ENCODE measurements at places on chromosomes 1 and 21.

DNA sequence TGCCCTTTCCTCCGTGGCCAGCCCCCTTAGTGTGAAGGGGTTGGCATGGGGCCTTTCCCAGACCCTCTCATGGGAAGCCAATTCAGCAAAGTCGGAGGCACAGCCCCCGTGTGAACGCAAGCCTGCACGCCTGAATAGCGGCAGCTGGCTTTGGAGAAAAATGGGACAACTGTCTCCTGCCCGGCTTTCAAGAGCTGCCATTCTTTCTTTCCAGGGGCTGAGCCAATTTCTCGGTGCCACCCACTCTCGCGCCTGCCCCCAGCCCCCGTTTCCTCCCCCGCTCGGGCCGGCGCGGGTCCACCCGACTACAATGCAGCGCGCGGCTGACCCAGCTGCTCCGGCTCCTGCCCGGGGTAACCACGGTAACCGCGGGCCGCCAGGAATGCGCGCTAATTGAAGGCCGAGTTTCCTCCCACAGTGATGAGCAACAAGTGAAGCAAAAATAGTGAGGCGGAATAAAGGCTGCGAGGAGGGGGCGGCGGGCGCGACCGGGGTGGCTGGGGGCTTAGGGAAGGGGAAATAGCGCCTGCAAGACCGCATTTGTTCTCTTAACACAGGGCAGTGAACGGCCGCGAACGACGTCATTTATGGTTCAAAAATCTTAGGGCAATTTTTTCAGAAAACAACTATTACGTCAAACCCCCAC lies 27.8 kb downstream of the ILDR2 start:
- no peak for DNase-seq

GRCh38 chr1:22801347-22801746 lies 90.7 kb downstream of the EPHB2 start:
- DNase-seq: no peak

DNA sequence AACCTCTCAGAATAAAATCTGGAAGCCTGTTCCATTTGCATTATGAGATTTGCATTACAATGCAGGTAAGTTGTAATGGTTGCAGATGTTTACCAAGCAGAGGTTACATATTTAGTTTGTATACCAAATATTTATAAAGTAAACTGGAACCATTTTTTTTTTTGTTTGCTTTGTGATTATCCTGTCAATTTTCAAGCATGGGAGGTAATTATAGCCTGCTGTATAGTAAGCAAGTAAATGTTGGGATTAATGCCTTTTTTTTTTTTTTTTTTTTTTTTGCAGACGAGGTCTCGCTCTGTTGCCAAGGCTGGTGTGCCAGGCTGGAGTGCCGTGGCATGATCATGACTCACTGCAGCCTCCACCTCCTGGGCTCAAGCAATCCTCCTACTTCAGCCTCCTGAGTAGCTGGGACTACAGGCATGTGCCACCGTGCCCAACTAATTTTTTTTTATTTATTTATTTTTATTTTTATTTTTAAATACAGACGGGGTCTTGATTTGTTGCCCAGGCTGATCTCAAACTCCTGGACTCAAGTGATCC lies 21.0 kb downstream of the NFYC start:
- DNase-seq: no peak

DNA sequence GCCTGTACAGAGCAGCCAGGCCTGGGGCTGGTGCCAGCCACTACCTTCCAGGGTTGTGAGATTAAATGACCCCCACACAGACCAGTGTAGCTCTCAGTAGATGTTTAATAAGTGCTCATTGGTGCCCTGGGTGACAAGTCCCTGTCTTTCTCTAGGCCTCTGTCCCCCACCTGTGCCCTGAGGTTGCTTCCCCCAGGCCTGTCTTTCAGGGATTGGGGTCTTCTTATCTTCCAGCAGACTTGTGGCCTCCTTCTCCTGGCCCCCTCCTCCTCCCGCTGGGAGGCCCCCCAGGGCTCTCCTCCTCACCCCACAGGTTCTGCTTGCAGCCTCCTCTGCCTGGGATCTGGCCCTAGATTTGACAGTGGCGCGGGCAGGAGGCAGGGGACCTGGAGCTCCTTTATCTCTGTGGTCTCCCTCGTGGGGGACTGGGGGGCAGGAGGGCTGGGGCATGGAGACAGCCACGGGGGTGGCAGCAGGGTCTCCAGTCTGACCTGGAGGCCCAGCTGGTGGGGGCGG lies 40.3 kb downstream of the EPHA2 start:
- no peak for DNase-seq

GRCh38 chr1:107525961-107526360 lies 385.1 kb downstream of the NTNG1 start:
- no peak for DNase-seq

DNA sequence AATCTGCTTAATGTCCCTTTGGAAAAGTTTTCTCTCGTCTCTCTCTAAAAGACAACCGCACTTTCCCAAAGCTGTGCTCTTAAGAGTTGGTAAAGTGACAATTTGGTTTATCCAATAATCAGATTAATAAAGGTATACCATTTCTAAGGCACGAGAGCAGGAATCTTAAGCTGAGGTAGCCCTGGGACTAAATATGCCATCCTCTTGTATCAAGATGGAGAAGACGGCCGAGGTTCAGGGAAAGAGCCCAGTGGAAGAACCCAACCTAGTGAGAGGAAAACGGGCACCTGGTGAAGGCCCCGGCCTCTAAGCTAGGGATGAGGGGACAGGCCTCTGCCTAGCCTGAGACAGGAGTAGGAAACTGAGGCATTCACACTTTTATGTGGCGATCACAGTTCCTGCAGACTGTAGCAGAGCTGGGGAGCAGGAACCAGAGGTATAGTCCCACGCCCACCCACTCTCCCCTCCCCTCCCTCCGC lies 334 bp upstream of the SARS1 start:
- DNase-seq: no peak

DNA sequence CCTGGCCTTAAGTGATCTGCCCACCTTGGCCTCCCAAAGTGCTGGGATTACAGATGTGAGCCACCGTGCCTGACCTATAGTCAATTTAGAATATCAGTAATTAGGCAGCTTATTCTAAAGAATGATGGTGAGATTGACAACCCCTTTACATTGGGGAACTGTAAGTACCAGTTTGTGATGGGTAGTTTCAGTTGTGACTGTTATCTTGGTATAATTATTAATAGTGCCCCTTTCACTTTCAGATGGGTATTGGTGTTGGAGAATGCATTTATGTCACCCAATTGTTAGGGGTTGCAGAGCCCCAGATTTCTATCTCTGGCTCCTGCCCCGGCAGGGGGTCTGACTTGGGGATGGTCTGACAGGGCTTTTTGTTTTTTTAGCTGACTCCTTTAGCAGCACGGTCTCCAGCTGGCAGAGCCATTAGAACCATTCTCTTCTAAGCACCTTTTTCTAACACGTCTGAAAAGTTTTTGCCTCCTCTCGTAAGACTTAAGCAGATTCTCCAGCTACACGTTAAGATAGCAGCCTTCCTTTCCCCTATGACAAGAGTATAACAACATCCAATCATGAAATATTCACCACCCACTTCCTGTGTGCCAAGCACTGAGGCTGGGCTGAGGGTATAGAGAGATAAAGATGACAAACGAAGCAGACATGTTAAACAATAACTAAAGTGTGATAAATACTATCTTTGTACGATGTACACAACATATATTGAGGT lies 157.8 kb downstream of the SDCCAG8 start:
- DNase-seq: no peak

DNA sequence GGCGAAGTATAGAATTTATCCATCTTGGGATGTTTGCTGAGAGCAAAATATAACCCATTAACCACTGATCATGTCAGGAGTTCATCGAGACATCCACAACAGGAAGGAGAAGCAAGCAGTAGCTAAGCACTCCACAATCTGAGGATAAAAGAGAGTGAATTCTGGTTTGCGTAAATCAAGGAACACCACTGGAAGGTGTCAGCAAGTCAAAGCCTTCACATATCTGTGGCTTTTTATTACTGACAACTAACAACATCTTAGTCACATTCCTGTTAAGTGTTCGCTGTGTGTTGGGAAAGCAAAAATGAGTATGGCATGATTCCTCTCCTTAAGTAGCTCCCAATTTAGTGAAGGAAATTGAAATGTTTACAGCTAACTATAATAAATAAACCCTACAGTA lies 44.5 kb upstream of the DARS2 start:
- DNase-seq: no peak

DNA sequence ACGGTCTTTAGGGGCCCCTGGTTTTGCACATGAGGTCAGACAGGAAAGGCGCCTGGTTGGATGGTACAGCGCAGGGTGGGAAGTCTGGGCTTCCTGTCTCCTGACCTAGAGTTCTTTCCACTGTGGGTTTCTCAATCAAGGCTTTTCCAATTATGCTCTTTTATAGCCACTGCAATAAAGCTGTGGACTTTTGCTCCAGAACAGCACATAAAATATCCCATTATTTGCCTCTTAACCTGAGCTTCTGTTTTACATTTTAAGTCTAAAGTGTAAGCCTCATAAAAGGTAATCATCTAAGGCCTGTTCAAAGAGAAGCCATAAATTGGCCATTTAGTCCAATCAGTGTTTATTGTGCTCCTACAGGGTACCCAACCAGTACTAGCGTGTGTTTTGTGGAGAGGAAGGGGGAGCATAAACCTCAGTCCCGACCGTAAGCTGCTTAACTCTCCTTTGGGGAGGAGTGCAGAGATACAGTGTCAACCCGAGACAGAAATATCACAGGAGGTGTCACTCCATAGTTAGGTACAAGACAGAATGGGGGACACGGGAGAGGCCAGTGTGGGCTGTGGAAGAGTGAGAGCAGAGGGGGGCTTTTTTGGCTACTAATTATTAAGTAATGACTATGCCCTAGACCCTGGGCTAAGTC lies 270.0 kb downstream of the TRABD2B start:
- no peak for DNase-seq

GRCh38 chr1:115402753-115403184 lies 64.7 kb upstream of the NGF start:
- DNase-seq: no peak

GRCh38 chr1:225814381-225814780 lies 4.5 kb downstream of the EPHX1 start:
- no peak for DNase-seq

- DNase-seq: no peak
Measured at GRCh38 chr1:186286615-186287315, 88.3 kb downstream of the TPR start.

- no peak for DNase-seq
Measured at GRCh38 chr1:206856674-206857464, 8.6 kb upstream of the IL20 start.

GRCh38 chr1:164622068-164622845 lies 63.3 kb downstream of the PBX1 start:
- DNase-seq: no peak

DNA sequence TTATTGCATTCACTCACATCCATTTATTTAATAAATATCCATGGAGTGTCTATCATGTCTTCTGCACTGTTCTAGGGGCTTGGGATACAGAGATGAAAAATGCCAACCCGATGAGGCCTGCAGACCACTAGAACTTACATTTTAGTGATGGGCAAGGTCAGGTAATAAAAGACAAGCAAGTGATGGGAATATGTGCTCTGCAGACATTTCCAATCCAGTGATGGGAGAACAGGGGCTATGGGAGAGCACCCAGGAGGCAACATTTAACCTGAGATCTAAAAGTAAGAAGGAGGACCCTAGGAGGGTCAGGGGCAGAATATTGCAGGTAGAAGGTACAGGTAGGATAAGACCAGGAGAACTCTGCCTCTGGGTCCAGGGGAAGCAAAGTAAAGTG lies 53.1 kb downstream of the ETS2 start:
- DNase-seq: no peak

- no peak for DNase-seq
Measured at GRCh38 chr1:196078691-196079090, 529.5 kb downstream of the KCNT2 start.

DNA sequence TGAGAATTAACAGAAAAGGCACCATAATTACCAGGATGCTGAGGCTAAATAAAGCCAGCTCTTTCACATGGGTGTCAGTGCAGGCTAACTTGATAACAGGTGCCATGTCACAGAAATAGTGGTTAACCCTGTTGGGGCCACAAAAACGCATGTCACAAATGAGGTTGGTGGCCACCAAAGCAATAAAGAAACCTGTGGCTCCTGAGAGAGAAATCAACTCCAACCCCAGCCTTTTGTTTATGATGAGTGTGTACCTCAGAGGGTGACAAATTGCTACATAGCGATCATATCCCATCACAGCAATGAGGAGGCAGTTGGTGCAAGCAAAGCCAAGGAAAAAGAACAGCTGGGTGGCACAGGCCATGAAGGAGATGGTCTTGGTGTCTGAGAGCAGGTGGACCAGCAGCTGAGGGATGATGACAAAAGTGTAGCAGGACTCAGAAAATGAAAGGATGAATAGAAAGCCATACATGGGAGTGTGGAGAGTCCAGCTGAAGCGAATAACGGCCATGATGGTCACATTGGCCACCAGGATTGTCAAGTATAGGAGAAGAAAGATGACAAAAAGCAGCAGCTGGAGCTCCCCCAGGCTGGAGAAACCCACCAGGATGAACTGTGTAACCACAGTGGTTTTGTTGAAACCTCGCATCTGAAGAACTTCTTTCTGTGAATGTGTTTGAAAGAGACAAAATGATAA lies at the start of gene OR10T2:
Gene OR10T2, minus strand, starts transcription at position 649 of the 697 bp plus-strand sequence. Its CDS starts 0 bp downstream, at position 649.
- no peak for DNase-seq

- DNase-seq: peak; percentile 46
Measured at GRCh38 chr1:23184212-23184934, 15.7 kb upstream of the LUZP1 start.

DNA sequence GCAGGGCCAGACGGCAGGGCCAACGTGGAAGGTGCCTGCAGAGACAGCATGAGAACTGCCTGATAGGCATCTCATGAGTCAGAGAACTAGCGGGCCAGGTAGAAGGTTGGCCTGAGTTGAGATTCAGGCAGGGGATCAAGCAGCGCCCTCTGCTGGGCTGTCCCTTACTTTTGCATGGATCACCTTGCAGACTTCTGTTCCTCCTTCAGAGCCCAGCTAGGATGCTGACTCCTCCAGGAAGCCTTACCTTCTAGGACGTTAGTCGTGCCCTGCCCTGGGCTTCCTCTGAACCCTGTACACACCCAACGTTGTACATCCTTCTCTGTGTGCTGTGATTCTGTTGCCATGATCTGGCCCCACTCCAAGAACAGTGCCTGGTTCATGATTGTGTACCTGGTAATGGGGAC lies 231.3 kb upstream of the VAMP3 start:
- no peak for DNase-seq

DNA sequence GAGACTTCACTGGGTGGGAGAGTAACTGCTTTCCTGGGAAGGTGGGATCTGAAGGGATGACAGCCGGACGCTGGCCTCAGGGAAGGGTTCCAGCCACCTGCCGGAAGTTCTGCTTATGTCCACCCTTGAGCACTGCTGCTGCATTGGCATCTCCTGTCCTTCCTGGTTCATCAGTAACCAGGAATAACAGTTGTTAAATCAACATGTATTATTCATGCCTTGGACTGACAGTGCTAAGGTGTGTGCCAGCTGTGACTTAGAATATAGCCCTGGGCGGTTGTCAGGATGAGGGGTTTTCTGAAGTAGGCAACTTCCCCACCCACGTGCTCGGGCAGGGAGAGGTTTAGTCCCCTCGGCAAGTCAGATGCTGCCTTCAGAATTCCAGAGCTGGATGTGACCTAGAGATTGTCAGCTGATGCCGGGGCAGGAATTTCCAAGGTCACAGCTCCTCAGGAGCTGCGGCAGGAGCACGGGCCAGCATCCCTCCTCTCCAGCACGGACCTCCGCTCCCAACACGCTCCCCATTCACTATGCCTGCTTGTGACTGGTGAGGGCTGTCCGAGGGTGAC lies 17.9 kb downstream of the CLDN14 start:
- DNase-seq: no peak
